ENCODE measurements at places on chromosomes 11 and 22.

GRCh38 chr11:67256477-67257135 is 9.7 kb upstream of the GRK2 start:
- DNase-seq: no peak

- DNase-seq: no peak
Observed at GRCh38 chr22:37647928-37648327, 8.5 kb downstream of the SH3BP1 start.

GRCh38 chr22:27647540-27647939 is 154.0 kb downstream of the MN1 start:
- DNase-seq: no peak

DNA sequence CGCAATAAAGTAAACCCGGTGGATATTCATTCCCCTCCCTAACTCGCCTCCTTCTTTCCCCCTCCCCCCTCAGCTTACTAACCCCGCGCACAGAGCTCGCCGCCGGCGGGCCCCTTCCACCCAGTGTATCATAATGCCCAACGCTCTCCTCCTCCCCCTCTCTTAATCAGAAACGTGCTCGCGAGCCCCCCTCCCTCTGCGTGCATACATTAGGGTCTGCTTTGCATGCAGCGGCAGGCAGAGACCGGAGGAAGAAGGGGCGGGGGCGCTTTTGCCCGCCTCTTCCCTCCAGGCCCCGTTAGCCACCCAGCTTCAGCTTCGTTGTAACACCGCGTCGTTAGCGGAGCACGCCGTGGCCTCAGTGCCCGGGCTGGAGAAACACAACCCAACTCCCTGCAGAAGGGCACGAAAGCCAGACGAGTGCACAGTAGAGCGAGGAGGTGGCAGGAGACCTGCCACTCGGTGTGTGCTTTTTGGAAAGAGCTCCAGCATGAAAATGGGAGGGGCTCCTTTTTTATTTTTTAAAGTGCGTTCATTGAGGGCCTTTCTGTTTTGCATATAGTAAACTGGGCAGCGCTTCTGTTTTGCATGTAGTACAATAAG is 901 bp upstream of the KMT2A start:
- peak; percentile 32 for DNase-seq

DNA sequence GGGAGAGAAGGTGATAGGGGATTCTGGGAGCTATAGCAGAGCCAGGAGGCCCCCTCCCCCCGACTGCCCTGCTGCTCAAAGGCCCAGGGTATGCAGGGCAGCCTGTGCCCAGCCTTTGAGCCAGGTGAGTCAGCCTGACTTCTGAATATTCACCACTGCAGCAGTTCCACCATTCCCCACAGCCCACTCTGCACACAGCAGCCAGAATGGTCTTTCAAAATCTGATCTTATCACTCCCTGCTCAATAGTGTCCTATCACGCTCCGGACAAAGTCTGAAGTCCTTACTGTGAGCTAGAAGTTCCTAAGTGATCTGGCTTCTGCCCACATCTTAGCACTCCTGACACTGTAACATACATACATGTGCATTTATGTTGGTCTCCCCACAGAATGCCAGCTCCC is 111.7 kb downstream of the BUD13 start:
- DNase-seq: no peak

GRCh38 chr22:47561115-47561675 is 798.7 kb downstream of the TBC1D22A start:
- no peak for DNase-seq

- no peak for DNase-seq
Observed at GRCh38 chr22:39839204-39839603, 54.4 kb downstream of the ENTHD1 start.

DNA sequence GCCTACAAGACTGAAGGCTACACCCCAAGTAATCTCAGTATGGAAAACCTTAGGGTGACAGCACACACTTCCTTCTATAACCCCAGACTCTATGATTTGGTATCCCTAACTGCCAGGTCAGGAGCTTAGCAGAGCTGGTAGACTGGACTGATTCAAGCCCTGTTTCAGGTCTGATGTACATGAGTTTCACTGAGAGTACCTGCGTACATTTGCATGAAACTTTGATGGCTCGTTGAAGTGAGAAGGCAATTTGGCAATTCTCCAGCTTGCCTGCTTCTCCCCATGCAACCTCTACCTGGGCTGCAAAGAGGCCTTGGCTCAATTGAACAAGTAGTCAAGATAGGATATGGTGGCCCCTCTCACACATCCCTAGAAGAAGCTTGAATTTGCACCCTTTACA is 10.2 kb downstream of the FIBIN start:
- no peak for DNase-seq

GRCh38 chr11:79025622-79026021 is 415.2 kb downstream of the TENM4 start:
- DNase-seq: peak; percentile 9

GRCh38 chr22:19110646-19111045 is 11.6 kb downstream of the DGCR2 start:
- DNase-seq: no peak

DNA sequence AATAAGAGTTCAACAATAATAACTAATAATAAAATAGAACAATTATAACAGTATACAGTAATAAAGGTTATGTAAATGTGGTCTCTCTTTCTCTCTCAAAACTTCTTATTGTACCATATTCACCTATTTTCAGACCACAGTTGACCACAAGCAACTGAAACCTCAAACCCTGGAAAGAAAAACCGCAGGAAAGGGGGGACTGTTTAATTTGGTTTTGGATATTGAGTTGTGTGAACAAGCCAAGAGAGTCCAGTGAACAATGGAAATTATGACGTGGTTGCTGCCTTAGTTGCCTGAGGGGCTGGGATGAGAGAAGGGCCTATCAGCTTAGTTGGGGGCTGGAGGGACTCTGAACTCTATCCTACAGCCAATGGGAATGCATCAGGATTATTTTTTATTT is 178.7 kb upstream of the POU2AF2 start:
- no peak for DNase-seq

GRCh38 chr11:13090228-13090708 is 81.2 kb downstream of the RASSF10 start:
- no peak for DNase-seq

DNA sequence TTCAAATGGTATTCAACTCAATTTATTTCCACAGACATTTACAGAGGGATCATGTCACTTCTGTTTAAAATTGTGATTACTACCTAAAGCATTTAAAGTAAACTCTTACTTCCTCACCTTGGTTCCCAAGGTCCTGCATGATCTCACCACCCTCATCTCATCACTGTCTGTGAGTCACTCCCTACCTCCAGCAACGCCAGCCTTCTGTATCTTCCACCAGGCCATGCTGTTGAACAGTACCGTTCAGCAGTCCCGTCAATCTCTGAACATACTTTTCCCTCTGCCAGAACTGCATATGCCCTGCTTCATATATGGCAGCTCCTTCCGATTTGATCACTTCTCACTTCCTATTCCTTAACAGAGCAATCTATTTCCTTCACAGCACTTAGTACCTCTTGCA is 2.0 kb downstream of the FBXO3 start:
- DNase-seq: no peak

- no peak for DNase-seq
Observed at GRCh38 chr11:111570796-111571195, 30.3 kb downstream of the LAYN start.

GRCh38 chr11:24082860-24083259 is 414.0 kb upstream of the LUZP2 start:
- DNase-seq: no peak

GRCh38 chr11:66891851-66892660 is 35.2 kb downstream of the LRFN4 start:
- peak; percentile 84 for DNase-seq

All from fibroblast of skin of scalp (primary cell).